ENCODE measurements at places on chromosomes 16 and 17. TPM values are rescaled to one million over a fixed set of nuclear protein-coding genes. Genes with fewer than 3 reads are reported as not detected.

- H3K4me3 ChIP-seq = no peak overlapping the region
- no peaks in the 10 kb centered on the region for H3K36me3 ChIP-seq
- peaks cover 3% of the 10 kb centered on the region for H3K4me1 ChIP-seq
- no peak for DNase-seq
- H3K27ac ChIP-seq = no peak overlapping the region
- H3K27me3 ChIP-seq = peaks cover 6% of the 10 kb centered on the region
Observed at GRCh38 chr17:8357910-8358309, 18.3 kb downstream of the ODF4 start.

GRCh38 chr16:67278773-67279295 is 498 bp upstream of the PLEKHG4 start:
- no peaks in the 10 kb centered on the region for H3K27me3 ChIP-seq
- peak; percentile 62 for DNase-seq
- H3K36me3 ChIP-seq = peaks cover 12% of the 10 kb centered on the region
- peak overlapping the region; percentile 69 for H3K27ac ChIP-seq

DNA sequence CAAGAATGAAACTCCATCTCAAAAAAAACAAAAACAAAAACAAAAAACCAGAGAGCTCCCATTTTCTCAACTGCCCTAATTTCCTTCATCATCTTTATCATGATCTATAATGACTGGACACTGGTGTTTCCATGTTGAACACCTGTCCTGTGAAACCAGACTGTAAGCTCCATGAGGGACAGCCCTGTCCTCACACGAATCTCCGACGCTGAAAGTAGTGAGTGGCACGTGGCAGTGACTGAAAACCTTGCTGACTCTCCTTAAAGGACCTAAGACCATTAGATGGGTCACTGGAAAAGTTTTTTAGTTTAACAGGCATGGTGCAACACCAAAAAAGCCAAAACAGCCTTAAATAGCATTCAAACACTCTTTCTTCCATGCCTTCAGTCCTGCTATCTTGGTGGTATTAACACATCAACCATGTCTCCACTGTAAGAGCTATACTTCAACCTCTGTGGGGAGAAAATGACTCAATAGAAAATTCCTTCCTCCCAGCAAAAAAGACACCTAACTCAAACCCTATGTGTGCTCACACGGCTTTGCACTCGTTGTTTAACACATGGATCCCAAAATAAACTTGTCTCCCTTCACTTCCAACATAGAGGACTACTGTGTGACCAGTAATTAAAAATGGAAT is 8.3 kb downstream of the AXIN2 start:
- peaks cover 12% of the 10 kb centered on the region for H3K4me1 ChIP-seq
- no peak for DNase-seq
- no peak overlapping the region for H3K4me3 ChIP-seq
- H3K36me3 ChIP-seq = peaks cover 2% of the 10 kb centered on the region

The KRTAP17-1 gene
- not detected for total RNA-seq

DNA sequence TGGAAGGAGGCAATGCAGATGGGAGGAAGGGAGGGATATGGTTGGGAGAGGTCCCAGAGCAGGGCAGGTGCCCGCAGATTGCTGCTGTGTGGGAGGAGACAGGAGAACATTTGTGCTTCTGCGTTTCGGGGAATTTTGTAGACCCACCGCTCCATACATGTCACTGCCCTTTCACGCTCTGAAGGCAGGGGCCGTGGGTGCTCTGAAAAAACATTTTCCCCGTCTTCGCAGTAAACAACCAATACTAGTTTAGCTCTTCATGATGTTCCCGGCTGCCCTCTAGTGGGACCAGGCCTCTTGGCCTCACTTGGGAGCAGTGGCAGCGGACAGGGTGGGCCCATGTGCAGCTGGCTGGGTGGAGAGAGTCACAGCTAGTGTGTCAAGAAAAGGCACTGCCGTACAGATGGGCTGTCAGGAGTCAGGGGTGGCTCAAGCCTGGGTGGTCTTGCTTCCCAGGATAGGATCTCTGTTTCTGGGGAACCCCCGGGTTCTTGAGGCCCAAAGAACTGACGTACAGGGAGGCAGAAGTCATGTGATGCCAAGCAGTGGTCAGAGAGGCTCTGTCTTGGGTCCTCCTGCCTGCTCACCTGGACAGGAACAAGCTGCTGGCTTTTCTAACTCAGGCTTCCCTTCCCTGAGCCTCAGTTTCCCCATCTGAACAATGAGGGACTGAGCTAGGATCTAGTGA is 46.5 kb upstream of the CPNE2 start:
- H3K4me3 ChIP-seq = no peak overlapping the region
- H3K36me3 ChIP-seq = peaks cover 78% of the 10 kb centered on the region
- H3K4me1 ChIP-seq = peaks cover 33% of the 10 kb centered on the region

DNA sequence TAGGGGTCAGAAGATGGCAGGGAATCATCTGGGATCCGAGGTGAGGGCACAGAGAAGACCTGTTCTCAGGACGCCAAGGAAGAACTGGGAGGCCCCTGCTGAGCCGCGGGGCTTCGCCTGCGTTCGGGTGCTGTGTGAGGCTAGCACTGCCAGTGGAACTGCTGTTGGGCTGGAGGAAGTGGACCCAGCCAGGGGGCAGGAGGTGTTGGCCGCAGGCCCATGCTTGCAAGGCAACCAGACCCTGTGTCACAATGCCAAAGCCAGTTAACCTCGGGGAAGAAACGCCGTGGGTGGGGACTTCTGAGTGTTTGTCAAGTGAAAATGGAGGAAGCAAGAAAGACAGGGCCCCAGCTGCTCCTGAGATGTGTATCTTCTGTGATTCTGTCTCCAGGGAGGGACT is 185.5 kb downstream of the LGALS9B start:
- H3K27me3 ChIP-seq = no peaks in the 10 kb centered on the region
- no peak overlapping the region for H3K27ac ChIP-seq
- peaks cover 14% of the 10 kb centered on the region for H3K4me1 ChIP-seq
- H3K36me3 ChIP-seq = no peaks in the 10 kb centered on the region
- DNase-seq = no peak
- no peak overlapping the region for H3K4me3 ChIP-seq

DNA sequence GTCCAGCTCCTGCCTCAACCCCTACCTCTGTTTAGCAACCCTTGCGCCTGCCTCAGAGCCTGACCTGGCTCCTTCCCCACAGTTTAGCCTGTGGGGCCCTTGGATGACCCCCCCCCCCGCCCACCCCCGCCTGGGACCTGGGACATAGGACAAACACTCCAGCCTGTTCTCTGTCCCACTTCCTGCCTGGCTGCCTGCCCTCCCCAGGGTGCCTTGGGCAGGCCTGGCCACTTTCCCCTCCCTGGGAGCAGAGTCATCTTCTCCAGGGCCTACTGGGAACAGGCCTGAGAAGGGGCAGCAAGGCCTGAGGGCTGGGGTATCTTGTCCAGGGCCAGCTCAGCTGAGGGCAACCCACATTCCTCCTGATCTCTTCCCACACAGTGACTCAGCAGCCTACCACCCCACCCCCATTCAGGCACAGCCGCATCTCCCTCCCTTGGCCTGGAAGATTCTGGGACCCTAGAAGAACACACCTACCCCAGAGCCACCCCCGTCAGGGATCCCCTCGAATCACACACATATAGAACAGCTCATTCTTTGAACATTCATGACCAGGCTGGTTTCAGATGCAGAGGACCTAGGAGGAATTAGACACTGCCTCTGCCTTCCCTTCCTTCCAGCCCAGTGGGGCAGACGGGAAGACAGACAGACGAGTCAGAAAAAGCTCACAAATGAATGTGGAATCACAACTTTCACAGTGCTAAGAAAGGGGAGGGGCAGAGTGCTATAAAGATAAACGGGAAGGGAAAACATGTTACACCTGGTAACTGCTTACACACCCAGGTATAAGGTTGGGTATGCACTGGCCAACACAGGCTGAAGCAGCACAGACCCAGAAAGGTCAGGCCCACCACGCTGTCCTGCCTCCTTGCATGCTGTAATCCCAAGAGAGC is 6.0 kb downstream of the FHOD1 start:
- H3K27me3 ChIP-seq = no peaks in the 10 kb centered on the region
- peaks cover 71% of the 10 kb centered on the region for H3K4me1 ChIP-seq
- DNase-seq = no peak
- no peak overlapping the region for H3K4me3 ChIP-seq

- H3K27ac ChIP-seq = no peak overlapping the region
- DNase-seq = no peak
- no peak overlapping the region for H3K4me3 ChIP-seq
- no peaks in the 10 kb centered on the region for H3K27me3 ChIP-seq
- no peaks in the 10 kb centered on the region for H3K36me3 ChIP-seq
Observed at GRCh38 chr16:50940275-50940854, 198.5 kb downstream of the CYLD start.

- peaks cover 3% of the 10 kb centered on the region for H3K4me1 ChIP-seq
- DNase-seq = no peak
- peaks cover 14% of the 10 kb centered on the region for H3K36me3 ChIP-seq
- H3K27ac ChIP-seq = no peak overlapping the region
- H3K4me3 ChIP-seq = no peak overlapping the region
Observed at GRCh38 chr16:47213761-47214440, 70.2 kb upstream of the NETO2 start.

DNA sequence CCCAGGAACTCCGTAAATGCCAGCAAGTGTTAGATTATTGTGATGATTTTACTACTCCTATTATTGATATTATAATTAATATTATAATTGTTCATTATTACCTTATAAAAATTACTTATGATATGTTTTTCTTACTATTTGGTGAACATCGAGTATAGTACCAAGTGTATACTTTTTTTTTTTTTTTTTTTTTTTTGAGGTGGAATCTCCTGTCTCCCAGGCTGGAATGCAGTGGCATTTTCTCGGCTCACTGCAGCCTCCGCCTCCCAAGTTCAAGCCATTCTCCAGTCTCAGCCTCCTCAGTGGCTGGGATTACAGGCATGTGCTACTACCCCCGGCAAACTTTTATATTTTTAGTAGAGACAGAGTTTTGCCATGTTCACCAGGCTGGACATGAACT is 347.0 kb downstream of the WWOX start:
- peaks cover 3% of the 10 kb centered on the region for H3K4me1 ChIP-seq
- H3K27me3 ChIP-seq = no peaks in the 10 kb centered on the region
- no peak for DNase-seq
- no peak overlapping the region for H3K4me3 ChIP-seq
- H3K36me3 ChIP-seq = no peaks in the 10 kb centered on the region

The ANKS4B gene
- not detected for total RNA-seq

GRCh38 chr16:2752850-2753732 is 653 bp downstream of the SRRM2 start:
- DNase-seq = peak; percentile 77
- peaks cover 64% of the 10 kb centered on the region for H3K4me1 ChIP-seq
- H3K4me3 ChIP-seq = peak overlapping the region; percentile 81
- no peaks in the 10 kb centered on the region for H3K27me3 ChIP-seq

DNA sequence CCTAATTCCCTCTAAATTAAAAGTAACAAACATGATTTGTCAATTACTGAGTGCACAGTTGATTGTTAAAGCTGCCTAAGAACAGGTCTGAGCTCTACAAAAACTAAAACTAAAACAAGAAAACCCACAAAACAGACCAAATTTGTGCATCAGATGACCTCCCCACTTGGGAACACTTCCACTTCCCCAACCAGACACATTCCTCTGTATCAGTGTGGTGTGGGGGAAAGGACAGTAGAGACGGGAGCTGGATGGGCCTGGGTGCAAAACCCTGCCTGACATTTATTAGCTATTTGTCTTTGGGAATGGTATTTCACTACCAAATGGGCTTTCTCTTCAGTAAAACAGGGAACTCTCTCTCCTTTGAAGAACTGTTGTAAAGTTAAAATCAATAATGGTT is 29.8 kb downstream of the STAT3 start:
- H3K4me3 ChIP-seq = no peak overlapping the region
- no peak for DNase-seq
- H3K36me3 ChIP-seq = peaks cover 37% of the 10 kb centered on the region
- peaks cover 48% of the 10 kb centered on the region for H3K4me1 ChIP-seq

The TMEM114 gene
- not detected for total RNA-seq

GRCh38 chr17:65160516-65160915 is 23.3 kb downstream of the RGS9 start:
- no peak overlapping the region for H3K27ac ChIP-seq
- no peak overlapping the region for H3K4me3 ChIP-seq
- no peak for DNase-seq
- peaks cover 53% of the 10 kb centered on the region for H3K36me3 ChIP-seq

DNA sequence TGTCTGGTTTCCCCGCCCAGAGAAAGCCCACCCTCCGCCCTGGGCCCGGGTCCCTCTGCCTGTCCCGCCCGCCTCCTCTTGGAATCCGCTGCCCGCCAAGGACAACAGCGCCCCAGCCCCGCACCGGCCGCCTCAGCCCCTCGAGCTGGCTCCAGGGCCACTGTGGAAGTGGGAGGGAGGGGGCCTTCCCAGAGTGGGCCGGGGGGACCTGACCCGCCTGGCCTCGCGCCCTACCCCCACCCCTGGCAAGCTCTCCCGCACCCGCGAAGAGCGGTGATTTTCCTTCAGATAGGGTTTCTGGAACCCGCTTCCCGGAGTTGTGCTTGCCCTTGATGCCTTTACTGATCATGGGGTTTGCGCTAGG is 2.3 kb upstream of the CBX8 start:
- H3K27ac ChIP-seq = no peak overlapping the region
- peak overlapping the region; percentile 9 for H3K4me3 ChIP-seq
- H3K36me3 ChIP-seq = peaks cover 5% of the 10 kb centered on the region
- DNase-seq = no peak
- H3K4me1 ChIP-seq = peaks cover 37% of the 10 kb centered on the region

The DNAI2 gene
- 3.1 TPM for total RNA-seq

GRCh38 chr16:2466667-2467527 is 4.2 kb upstream of the NTN3 start:
- H3K36me3 ChIP-seq = no peaks in the 10 kb centered on the region
- no peak for DNase-seq
- no peak overlapping the region for H3K27ac ChIP-seq
- H3K4me3 ChIP-seq = no peak overlapping the region

DNA sequence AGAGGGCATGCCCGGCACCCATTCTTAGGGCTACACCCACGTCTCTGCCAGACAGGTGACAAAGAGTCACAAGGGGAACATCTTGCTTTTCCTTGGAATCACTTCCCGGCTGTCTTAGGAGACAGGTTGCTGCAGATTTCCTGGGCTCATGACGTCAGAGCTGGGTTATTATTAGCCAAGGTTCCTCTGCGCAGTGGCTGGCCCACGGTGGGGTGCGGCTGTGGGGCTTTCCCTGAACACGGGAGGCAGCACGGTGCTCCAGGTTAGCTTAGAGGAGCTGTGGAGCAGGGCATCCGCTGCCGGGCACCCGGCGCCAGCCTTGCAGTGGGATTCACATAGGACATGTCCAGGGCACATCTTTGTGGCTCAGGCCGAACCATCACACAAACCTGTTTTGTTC is 118.0 kb upstream of the PLCG2 start:
- H3K27ac ChIP-seq = no peak overlapping the region
- H3K4me3 ChIP-seq = no peak overlapping the region
- H3K4me1 ChIP-seq = no peaks in the 10 kb centered on the region
- no peak for DNase-seq
- H3K27me3 ChIP-seq = no peaks in the 10 kb centered on the region
- peaks cover 10% of the 10 kb centered on the region for H3K36me3 ChIP-seq

GRCh38 chr16:10828851-10829366 is 10.3 kb upstream of the TVP23A start:
- H3K4me1 ChIP-seq = no peaks in the 10 kb centered on the region
- peaks cover 10% of the 10 kb centered on the region for H3K27me3 ChIP-seq
- no peak overlapping the region for H3K27ac ChIP-seq
- no peak for DNase-seq
- H3K36me3 ChIP-seq = no peaks in the 10 kb centered on the region
- H3K4me3 ChIP-seq = no peak overlapping the region

The UNC45B gene
- 0.18 TPM for total RNA-seq

Data from activated CD4-positive, alpha-beta memory T cell treated with anti-CD3 and anti-CD28 coated beads, Interleukin-2, amount 10 ng/mL, durations not matched to agents 7 days and 5 days (primary cell).